Hematopoietic multipotent progenitor cell treated with erythropoietin and hydrocortisone succinate and interleukin-3 and kit ligand, for 4 days (in vitro differentiated cells): ENCODE measurements at places on chromosomes 4 and X.
A peak's percentile ranks its signal among the peaks of the same experiment; 100 is the strongest.

DNA sequence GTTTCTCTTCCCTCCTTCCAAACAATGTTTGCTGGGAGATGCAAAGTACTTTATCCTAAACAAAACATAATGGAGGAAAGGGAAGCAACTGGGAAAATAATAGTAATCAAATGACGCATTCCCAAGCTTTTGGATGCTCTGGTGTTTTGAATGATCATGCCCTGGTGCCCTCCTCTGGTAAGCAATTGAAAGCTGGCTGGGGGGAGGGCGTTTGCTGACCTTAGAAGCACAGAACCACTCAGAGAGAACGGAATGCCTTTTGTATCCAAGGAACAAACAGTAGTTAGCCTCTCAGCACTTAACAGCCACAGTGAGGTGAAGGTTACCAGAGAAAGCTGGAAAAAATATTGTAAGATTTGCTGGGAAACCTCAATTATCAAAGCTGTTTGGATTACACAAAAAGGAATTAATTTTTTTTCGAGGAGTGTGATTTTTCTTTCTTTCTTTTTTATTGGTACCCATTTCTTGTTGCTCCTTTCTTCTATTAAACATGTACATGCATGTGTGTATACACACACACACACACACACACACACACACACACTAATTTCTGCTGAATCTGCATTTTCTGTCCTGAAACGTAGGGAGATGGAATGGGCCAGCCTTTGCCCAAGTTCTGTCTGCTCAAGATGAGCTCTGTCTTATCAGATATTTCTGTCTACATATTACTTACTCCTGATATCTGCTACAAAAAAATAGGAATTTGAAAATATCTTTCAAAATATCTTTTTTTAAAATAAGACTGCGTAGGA, 155.8 kb upstream of the IGFBP7 start:
- DNase-seq: no peak

DNA sequence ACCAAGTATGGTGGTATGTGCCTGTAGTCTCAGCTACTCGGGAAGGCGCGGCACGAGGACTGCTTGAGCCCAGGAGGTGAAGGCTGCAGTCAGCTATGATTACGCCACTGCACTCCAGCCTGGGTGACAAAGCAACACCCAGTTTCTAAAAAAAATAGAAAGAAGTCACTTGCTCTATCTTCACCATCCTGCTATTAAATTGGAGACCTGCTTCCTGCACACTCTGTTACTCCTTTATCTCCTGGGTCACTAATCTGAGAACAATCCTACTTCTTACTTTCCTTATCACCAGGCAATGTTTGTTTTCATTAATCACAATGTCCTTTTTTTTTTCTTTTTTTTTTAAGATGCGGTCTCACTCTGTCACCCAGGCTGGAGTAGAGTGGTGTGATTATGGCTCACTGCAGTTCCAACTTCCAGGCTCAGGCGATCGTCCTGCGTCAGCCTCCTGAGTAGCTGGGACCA, 16.2 kb downstream of the PRKX start:
- DNase-seq: peak; percentile 49

- no peak for DNase-seq
These were observed 26.5 kb downstream of the HNRNPDL start for GRCh38 chr4:82403725-82404124.

DNA sequence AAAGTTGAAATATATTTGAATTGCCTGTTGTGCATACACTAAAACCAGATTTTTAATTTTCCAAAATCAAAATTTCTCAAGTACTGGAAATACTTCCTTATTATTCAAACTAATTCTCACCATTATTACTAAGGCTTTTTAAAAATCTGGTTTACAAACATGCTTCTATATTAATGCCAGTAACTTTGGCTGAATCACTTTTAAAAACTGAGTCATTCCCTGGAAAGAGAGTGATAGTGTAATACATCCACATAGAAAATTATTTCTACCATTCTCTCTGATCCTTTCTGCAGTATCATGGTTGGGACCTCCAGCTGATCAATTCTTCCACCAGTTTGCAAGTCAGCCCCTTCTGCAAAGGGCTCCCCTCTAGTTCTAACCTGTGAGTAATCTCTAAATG, 165.3 kb upstream of the FAM241A start:
- DNase-seq: no peak

DNA sequence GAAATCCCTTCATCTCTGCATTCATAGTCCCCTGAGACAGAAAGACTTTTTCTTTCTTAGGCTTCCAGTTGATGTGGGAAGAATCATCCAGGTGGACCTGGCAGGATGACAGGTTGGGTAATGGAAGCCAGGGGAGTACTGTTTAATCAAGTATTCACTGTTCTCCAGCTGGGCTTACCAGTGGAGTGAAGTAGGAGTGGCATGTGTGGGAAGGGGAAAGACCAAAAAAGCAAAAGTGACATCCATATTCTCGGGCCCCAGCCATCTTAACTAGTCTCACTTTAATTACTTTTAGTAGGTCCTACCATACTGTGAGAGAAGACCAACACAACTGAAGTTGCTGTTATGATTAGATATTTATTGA, 18.5 kb downstream of the VSIG4 start:
- peak; percentile 71 for DNase-seq

- no peak for DNase-seq
These were observed 480.1 kb downstream of the IL1RAPL1 start for GRCh38 chrX:29067351-29067750.

- DNase-seq: no peak
These were observed 65.6 kb downstream of the MID1 start for GRCh38 chrX:10554612-10555270.

DNA sequence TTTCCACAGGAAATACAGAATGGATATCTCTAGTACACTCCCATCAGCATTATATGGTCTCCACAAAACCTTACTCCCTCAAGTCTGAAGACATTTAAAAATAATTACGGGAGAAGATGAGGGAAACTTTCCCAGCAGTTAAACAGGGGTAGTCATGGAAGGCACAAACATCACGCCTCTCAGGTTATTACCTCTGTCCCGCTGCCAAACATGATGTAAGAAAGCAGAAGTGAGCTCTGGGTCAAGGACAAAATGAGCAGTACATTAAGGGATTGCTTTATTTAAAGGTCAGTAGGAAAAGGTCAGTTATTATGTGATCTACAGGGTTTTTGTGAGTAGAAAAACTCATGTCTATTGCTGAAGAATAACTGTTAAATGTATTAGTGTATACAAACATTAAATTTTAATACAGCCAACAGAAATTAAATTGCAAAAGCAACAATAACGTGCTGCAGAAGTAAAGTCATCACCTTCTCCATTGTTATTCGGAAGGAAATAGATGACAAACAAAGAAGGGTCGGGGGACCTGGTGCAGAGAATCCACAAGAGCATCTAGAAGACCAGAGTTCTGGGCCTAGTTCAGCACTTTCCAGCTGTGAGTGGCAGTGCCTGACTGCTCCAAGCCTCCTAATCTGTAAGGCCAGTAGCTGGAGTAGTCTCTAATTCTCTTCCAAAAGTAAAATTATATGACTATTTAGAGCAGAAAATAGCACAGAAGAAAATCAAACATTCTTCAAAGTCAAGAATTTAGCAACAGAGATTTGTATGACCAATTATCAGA, 171.2 kb downstream of the PPP3CA start:
- DNase-seq: no peak

DNA sequence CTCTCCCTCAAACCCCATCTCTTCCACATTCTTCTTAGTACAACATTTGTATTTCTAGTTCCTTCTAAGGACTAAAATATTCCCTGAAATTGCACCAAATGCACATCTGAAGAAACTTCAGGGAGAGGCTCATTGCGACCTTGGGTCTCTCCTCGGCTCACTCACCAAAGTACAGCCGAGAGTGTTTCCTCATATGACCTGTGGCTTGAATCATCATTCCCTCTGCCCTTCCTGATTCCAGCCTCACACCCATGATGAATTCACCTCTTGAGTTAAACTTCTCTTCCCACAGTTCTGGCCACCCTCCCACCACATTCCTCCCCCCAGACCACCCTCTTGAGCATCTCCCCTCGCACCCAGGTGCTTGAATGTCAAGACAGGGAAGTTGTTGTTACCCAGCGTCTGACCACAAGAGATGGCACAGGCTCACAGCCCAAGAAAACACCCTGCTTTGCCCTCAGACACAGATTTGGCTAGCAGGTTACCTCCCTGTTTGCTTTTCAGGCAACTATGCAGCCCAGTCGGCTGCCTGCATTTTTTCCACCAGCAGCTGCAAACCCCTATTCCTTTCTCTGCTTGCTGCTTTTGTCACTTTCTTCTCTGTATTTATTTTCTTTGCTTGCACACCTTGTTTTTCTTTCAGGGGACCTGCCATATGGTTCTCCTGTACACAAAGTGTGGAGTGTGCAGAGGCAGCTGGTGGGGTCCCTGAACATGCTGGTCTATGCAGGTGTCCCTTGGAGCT, 214.8 kb downstream of the SPATA18 start:
- no peak for DNase-seq

- DNase-seq: no peak
These were observed 93.4 kb downstream of the RS1 start for GRCh38 chrX:18578546-18578945.

DNA sequence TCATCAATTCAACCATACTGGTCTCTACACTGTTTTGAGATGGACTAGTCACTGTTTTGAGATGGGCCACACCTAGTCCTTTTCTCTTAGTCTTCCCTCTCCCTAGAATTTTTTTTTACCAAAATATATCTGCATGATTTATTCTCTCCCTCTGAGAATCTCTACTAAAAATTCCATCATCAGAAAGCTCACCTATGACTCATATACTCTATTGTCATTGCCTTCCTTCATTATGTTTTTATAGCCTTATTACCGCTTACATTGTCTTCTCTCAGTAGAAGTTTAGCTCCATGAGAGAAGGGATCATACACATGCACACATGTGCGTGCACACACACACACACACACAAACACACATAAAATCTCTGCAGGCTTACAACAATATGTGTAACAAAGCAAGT, 303.6 kb downstream of the PCDH10 start:
- no peak for DNase-seq

GRCh38 chrX:136063340-136064079, 78.3 kb downstream of the SLC9A6 start:
- DNase-seq: peak; percentile 26

- no peak for DNase-seq
These were observed 465.4 kb downstream of the FAT4 start for GRCh38 chr4:125780164-125780563.

- DNase-seq: no peak
These were observed 540.9 kb downstream of the TRIML1 start for GRCh38 chr4:188680004-188680666.

- DNase-seq: no peak
These were observed 88.0 kb downstream of the LEF1 start for GRCh38 chr4:108080747-108081146.

GRCh38 chr4:73978886-73979285, 2.9 kb downstream of the PF4 start:
- DNase-seq: peak; percentile 69

DNA sequence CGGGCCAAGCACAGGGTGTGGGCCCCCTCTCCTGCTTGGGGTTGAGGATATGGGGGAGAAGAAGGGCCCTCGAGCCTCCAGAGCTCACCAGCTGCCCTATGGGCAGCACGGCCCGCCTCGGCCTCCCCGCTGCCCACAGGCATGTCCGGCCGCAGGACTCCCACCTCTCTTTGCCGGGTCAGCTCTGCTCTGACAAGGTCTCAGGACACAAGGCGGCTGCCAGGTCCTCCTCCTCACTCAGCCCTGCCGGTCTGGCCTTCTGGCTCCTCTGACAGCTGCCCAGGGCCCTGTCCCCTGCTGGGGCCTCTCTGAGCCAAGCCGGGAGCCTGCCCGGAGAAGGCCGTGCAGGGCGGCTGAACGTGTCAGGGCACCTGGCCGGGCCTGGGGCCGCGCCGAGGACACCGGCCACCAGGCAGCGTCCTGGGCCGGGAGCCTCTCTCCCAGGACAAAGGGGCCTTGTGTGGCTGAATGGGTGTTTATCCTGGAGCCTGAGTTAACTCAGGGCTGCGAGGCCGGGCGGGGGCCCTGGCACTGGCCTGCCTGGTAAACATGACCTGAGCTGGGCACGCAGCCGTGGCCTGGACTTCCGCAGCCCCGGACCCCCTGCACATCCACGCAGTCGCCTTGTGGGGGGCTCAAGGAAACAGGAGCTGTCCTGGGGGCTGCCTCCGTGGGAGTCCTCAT, 25.7 kb downstream of the TACC3 start:
- no peak for DNase-seq

- no peak for DNase-seq
These were observed 273.1 kb upstream of the ARSJ start for GRCh38 chr4:114252499-114252898.
